ENCODE measurements at places on chromosomes 1 and 21.
A peak's percentile ranks its signal among the peaks of the same experiment; 100 is the strongest.

DNA sequence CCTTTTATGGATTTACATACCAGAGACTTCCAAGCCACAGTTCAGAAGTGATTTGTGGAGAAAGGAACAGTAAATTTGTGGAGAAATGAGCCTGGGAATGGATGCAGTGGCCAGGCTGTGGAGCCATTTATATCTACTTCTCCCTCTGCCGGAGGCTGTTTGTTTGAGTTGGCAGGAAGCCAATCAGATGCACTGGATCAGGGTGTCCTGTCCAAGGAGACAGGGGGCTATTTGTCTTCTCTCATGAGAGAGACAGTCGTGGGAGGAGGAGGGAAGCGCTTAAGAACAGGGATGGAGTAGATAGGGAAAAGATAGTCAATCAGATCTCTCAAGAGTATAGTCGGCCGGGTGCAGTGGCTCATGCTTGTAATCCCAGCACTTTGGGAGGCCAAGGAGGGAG is 2.8 kb upstream of the HAPLN2 start:
- no peak for DNase-seq

DNA sequence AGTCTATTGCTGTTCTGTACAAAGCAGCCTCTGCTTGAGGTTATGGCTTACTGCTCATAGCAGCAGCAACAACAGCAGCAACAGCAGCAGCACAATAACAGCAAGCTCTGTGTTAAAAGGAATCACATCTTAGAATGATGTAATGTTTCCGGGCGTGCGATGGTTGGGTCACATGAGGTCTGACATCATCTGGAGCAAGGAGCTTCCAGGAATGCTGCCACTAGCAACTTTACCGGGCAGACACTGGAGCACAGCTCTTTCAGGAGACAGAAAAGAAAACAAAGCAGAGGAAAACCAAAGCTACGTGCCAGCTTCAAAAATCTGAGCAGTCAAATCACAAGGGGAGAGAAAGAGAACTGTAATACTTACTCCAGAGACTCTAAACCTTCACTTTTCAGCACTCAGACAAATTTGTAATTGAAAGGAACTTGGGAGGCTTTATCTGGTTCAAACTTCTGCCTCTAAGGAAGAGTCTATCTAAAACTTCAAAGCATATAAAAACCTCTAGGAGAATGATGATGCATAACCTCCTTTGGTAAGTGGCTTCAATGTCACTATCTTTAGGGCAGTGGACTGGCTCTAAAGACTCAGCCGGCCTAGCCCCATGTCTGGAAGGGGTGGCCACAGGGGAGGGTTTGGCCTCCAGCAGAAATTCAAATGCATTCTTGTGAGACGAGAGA is 28.3 kb upstream of the RAB3GAP2 start:
- DNase-seq = peak; percentile 27

- DNase-seq = no peak
Observed at GRCh38 chr1:150410582-150411101, 46.7 kb downstream of the RPRD2 start.

GRCh38 chr1:64983110-64983509 is 16.8 kb upstream of the JAK1 start:
- no peak for DNase-seq

- DNase-seq = peak; percentile 31
Observed at GRCh38 chr1:111778541-111779051, 22.9 kb downstream of the DDX20 start.

All from neuronal stem cell (in vitro differentiated cells).